ENCODE measurements at places on chromosomes 1 and 21.
A peak's percentile ranks its signal among the peaks of the same experiment; 100 is the strongest.

- DNase-seq, result no peak
Measured at GRCh38 chr1:70497152-70497551, 86.1 kb downstream of the CTH start.

DNA sequence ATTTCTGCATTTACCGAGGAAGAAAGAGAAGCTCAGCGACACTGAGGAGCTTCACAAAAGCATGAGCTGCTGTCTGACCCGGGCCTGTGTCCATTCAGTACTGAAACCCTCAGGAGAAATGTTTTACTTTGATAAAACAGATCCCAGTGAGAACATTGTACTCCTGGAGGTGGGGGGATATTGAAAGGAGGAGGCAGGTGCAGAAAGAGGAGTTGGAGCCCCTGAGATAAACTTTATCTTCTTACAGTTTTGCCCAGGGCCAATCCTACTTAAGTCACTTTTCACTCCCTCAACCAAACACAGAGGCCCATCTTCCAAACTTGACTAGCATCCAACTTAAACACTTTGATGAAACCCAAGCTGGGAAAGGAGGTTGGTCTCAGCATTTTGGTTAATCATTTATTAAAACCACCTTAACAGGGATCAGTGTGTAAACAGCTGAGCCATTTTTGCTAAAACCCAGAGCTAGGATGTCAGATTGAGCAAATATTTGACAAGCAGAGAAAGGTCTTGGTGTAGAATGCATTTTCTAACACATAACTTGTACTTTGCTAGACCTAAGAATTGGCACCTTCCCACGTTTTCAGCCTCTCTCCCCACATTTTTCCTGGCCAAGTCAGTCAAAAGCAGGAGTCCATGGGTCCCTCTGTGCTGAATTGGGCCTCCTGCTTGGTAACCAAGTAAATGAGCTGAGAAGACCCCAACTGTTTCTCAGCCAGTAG, 32.5 kb upstream of the SARS1 start:
- DNase-seq, result no peak

DNA sequence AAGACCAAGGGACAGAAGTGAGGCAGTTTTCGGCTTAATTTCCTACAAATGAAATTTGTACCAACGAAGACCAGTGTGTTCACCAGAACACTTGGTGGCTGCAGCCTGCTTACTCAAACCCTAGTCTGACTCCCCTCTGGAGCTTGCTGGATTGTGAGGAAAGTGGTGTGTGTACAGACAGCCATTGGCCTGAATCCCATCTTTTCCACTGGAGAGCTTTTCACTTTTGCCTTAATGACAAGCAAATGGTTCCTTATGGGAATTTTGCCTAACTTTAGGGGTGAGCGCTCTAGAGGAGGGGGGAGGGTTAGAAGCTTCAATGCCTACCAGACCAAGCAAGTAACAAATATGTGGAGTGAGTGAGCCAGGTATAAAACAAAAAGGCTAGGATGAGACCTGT, 17.3 kb downstream of the METTL13 start:
- no peak for DNase-seq

- no peak for DNase-seq
Measured at GRCh38 chr1:52629325-52629643, 3.7 kb upstream of the SHISAL2A start.

DNA sequence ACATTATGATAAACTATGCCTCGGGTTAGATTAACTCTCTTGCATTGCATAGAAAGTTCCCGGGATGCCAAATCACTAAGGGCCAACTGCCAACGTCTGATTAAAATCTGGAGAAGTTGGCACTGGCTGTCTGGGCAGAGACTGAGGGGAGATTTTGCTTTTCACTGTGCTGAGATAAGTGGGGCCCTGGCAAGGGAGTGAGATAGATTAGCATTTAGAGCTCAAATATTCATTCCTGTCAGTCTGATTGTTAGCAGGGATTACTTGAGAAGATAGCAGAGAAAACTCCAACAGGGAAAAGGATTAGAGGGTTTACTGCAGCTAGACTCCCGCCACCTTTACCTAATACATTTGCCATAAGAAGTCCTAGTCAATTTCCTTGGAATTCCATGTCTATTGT, 714.1 kb upstream of the CHRM3 start:
- no peak for DNase-seq

DNA sequence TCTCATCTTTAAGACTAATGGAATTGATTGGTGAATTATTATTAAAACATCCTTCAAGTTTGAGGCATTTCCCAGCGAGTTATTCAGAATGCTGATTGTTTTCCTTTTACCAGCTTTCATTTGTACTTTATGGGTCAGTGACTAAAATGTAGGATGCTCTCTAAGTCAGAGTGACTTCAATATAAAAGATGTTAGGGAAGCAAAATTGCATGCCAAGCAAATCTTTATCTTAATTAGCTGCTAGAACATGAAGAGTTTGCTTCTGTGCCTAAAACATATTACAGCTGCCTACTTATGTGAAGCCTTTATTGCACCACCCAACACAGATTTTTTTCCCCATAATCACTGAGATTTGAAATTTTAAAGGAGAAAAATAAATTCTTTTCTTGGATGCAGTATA, 79.8 kb upstream of the CYYR1 start:
- no peak for DNase-seq

DNA sequence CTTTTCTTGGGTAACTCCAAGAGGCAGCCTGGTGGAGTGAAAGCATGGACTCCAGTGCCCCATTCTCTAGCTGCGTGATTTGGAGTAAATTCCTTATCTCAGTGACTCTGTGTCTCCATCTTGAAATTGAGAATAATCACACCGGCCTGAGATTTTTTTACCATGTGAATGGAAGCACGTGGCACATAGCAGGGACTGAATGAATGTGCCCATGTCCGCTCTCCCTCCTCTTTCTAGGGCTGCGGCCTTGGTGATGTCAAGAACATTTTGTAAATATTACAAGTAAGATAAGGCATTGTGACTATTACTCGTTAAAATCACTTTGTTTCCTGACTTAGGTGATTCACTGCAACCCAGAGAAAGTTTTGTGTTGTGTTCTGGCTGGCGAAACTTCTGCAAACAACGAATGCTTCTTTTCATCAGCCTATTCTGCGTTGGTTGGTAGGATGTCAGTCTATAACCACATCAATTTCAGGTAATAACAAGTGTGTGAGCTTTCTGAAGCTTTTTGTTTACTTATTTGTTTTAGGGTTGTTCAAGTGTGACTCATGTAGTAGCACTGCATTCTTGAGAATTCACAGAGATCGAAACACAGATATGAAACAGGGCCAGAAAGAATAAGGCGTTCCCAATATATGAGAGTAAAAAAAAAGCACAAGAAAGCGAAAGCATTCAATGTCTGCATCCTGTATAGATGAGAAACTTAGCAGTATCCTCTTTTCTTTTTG, 135.7 kb upstream of the SLC45A1 start:
- no peak for DNase-seq

- DNase-seq, result peak; percentile 61
Measured at GRCh38 chr1:112431038-112431437, 35.0 kb downstream of the CTTNBP2NL start.

GRCh38 chr1:42179275-42179674, 14.7 kb upstream of the GUCA2A start:
- no peak for DNase-seq

- no peak for DNase-seq
Measured at GRCh38 chr1:112938210-112938609, 17.8 kb downstream of the SLC16A1 start.

GRCh38 chr1:8363767-8364301, 45.9 kb downstream of the SLC45A1 start:
- DNase-seq, result no peak

GRCh38 chr1:199041173-199041914, 402.5 kb downstream of the PTPRC start:
- no peak for DNase-seq

GRCh38 chr21:42654179-42654912, 925 bp downstream of the PDE9A start:
- DNase-seq, result no peak

- DNase-seq, result no peak
Measured at GRCh38 chr1:21705303-21705980, 36.3 kb upstream of the RAP1GAP start.

- DNase-seq, result no peak
Measured at GRCh38 chr1:37840711-37841110, 18.7 kb downstream of the MTF1 start.

- DNase-seq, result no peak
Measured at GRCh38 chr1:17355898-17356297, 16.1 kb upstream of the PADI6 start.

- DNase-seq, result no peak
Measured at GRCh38 chr1:81505831-81506230, 294.9 kb upstream of the ADGRL2 start.

DNA sequence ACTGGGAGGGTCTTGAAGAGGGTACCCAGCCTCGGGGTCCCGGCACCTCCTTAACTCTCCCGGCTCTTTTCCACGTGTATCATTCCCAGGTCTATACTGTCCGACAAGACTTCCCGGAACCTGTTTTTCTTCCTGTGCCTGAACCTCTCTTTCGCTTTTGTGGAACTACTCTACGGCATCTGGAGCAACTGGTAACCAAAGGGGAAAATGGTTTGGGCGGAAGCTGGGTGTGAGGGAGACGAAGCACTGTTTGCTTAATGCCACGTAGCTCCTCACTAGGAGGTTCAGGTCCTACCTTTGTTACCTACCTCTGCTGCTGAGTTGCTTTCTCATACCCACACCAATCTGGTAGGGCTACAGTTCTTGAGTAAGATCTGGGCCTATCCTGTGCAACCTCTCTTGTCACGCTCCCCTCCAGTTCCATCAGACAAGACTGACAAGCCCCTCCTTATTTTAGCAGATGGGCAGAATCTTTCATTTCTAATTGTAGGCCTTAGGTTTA, 642 bp downstream of the SLC30A7 start:
- peak; percentile 40 for DNase-seq

DNA sequence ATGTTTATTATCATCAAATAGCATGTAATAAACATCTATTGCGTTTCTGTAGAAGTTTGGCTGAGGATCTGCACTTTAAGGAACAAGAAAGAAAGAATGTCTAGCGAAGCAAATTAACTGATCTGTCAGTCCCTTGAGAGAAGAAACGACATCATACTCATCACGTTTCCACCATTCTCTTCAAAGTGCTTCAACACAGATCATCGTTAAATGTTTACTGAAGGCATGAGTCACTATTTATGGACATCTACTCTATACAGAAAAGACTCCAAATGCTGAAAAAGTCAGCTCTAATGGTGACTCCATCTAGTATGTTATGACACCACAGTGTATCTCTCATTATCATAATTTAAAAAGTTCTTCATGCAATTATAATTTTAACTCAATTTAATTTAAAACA, 369.1 kb downstream of the RGS7 start:
- no peak for DNase-seq

DNA sequence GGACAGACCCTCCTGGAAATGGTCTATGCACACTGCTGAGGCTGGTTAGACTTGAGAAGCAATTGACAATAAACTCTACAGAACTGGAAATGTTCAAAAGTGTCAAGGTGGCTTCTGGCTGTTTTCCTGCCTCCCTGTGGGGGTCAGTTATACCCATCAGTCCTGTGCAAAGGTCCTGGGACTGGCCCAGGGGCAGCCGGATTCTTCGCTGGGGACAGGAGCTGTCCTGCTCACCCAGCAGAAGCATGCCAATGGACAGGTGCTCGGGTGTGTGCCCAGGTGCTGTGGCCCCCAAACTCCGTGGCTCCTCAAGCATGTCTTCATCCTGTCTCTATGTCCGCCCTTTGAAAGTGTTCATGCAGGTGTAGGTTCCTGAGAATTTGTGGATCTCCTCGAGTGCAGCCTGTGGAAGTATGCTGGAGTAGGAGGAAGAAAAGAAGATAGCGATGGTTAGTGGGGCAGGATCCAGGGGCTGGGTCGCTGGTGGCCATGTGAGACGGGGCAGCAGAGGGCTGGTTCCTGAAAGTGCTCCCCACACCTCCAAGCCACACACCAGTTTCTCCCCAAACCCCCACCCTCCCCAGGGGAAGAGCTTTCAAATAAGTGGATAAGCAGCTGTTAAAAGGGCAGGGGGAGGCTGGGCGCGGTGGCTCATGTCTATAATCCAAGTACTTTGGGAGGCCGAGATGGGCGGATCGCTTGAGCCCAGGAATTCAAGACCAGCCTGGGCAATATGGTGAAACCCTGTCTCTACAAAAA, 49.8 kb downstream of the DHRS3 start:
- no peak for DNase-seq

- no peak for DNase-seq
Measured at GRCh38 chr1:218394416-218394815, 49.3 kb downstream of the TGFB2 start.

DNA sequence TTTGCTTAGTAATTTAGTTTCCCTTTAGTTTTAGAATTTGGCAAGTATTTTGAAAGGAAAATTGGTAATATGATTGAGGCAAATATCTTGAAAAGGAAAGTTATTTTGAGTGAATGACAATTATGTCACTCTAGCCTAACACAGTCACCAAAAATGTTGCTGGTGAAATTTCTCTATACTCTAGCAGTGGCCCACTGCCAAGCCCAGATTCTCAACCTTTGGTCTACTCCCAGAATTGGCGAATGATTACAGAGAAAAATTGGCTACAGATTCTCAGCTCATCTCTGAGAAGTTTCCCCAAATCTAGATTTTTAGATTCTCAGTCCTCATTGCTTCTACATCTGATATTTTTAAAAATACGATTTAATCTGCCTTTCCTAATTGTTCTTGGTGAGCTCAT, 84.9 kb downstream of the PIGK start:
- DNase-seq, result no peak

GRCh38 chr1:80837066-80837465, 963.7 kb upstream of the ADGRL2 start:
- DNase-seq, result no peak

GRCh38 chr1:151403612-151404011, 4.2 kb downstream of the PSMB4 start:
- no peak for DNase-seq

DNA sequence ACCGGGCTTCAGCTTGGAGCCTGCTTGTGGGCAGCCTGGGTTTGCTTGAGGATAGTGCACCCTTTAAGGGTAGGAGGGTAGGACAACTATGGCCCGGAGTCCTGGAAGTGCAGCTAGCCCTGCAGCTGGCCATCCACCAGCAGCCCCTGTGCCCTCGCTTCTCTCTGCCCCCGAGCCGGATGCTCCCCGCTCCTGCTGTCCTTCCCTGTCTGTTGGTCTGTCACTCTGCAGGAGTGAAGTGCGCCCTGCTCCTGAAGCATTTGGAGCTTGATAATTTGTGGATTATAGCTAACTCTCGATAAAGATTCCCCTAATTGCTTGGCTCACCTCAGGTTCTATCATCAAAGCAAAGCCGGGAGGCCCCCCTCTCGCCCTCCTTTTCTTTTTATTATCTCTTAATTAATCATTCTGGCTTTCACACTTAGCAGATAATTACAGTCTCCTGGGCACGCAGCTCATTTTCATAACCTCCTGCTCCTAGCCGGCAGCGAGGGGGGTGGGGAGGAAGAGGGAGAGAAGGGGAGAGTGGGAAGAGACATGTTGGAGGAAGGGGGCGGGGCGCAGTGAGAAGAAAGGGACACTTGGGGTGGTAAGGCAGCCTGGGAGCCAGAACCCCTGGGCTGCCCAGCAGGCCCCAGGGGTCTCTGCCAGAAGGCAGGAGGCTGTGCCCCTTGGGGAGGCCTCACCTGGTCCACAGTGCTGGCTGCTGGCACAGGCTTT, 14.4 kb downstream of the KIRREL1 start:
- no peak for DNase-seq

- no peak for DNase-seq
Measured at GRCh38 chr1:82646888-82647287, 846.2 kb downstream of the ADGRL2 start.

Measured in inflammatory macrophage (primary cell).